Mucosa of descending colon (tissue), 3 donors: ENCODE measurements at places on chromosomes 5 and 9. TPM values are rescaled to one million over a fixed set of nuclear protein-coding genes. Genes with fewer than 3 reads are reported as not detected.

The MAP1B gene
- total RNA-seq, result 72.3 TPM

The CARD6 gene
- 3.5 TPM for total RNA-seq

The SV2C gene
- 0.54 TPM for total RNA-seq

The TAF11L10 gene
- total RNA-seq, result not detected

The C1QTNF2 gene
- total RNA-seq, result 0.89 TPM

The FIBCD1 gene
- total RNA-seq, result 7.3 TPM

The FOXD4L6 gene
- total RNA-seq, result not detected

The RNF224 gene
- total RNA-seq, result not detected

The AQP7 gene
- total RNA-seq, result 17.2 TPM

The ARL14EPL gene
- not detected for total RNA-seq

The NR5A1 gene
- not detected for total RNA-seq

The IFNK gene
- not detected for total RNA-seq

The NUTM2F gene
- not detected for total RNA-seq

The TGFBI gene
- total RNA-seq, result 26.8 TPM

The GRXCR2 gene
- total RNA-seq, result not detected

The TMEFF1 gene
- 0.98 TPM for total RNA-seq

The HAVCR1 gene
- total RNA-seq, result 24.1 TPM

The ZFP2 gene
- total RNA-seq, result 0.93 TPM

The IL3 gene
- total RNA-seq, result not detected

- no peak for DNase-seq
Observed at GRCh38 chr5:117594166-117594565, 1019.5 kb upstream of the SEMA6A start.

- no peak for DNase-seq
Observed at GRCh38 chr5:9316733-9317132, 229.1 kb downstream of the SEMA5A start.

DNA sequence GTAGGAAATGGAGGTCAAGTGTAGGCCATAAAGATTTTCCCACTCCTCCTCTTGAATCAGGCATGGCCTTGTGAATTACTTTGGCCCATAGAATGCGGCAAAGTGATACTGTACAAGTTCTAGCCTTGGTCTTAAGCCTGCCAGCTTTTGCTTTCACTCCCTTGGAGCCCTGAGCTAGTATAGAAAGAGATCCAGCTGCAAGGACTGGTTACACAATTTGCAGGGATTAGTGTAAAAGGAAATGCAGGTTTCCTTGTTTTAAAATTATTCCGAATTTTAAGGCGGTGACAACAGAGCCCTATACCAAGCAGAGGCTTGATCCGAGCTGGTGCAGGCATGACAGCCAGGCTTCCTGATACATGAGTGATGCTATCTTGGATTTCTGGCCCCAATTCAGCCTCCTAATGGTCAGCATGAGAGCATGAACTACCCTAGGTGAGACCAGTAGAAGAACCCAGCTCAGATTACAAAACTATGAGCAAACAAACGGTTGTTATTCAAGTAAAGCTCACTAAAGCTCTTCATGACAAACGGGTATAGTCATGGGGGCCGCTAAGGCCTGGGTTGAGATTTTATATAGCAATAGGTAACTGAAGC lies 257.9 kb downstream of the DOCK8 start:
- DNase-seq, result no peak

- DNase-seq, result no peak
Observed at GRCh38 chr5:129617206-129617605, 130.7 kb upstream of the MINAR2 start.

GRCh38 chr9:100465761-100466160 lies 7.2 kb upstream of the TMEFF1 start:
- DNase-seq, result no peak

DNA sequence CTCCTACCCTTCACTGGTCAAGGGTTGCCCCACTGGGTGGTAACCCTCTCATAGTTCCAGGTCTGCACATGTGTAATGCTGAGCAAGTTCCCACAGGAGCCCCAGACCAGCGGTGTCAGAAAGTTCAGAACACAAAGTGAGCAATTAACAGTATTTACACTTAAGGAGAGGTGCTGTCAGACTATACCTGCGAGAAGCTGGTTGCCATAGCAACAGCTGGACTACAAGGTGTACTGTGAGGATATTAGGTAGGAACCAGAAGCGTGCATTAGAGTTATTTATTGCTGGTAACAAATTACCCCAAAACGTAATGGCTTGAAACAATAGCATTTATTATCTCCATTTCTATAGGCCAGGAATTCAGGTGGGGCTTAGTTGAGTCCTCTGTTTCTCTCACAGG lies 317.0 kb upstream of the RPS23 start:
- DNase-seq, result peak; percentile 30

GRCh38 chr5:126864042-126864688 lies 87.2 kb downstream of the LMNB1 start:
- DNase-seq, result no peak

- DNase-seq, result no peak
Observed at GRCh38 chr5:68191083-68191791, 24.3 kb upstream of the PIK3R1 start.

GRCh38 chr5:132746954-132747615 lies at the start of gene CCNI2:
TSS of gene CCNI2 (plus strand) at chr5:132747426. CDS start at chr5:132747496, 70 bp downstream.
- DNase-seq, result peak; percentile 80

GRCh38 chr9:94726495-94727191 lies at the start of gene AOPEP:
TSS of gene AOPEP (plus strand) at chr9:94726699. CDS start at chr9:94759784, 33,085 bp downstream.
- peak; percentile 100 for DNase-seq

DNA sequence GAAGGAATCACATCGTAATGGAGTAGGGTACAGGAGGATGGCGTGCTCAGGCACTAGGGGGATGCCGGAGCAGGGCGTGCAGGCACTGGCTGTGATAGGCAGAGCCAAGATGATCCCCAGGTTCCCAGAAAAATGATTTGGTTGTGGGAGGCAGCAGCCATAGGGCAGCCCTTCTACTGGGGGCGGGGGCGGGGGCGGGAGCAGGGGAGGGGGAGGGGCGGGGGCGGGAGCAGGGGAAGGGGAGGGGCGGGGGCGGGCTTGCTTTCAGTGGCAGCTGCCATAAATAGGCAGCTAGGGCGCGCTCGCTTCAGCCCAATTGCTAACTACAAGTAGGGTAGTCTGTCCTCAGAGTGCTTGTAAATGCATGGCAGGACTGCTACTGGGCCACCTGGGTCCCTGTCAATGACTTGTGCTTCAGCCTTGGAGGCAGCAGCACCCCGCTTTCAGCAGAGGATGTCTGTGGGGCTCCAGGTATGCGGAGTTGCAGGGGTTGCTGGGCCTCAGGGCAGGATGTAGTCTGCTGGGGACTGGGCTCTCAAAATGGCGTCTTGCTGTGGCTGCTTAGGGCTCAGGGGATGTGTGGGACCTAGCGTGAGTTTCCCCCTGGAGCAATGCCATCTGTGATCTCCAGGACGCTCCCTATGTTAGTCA lies 354.3 kb downstream of the RAB3C start:
- DNase-seq, result no peak

GRCh38 chr5:63351164-63351563 lies 611.1 kb downstream of the HTR1A start:
- no peak for DNase-seq

GRCh38 chr9:124102363-124102762 lies 90.8 kb downstream of the LHX2 start:
- no peak for DNase-seq

GRCh38 chr5:160976181-160976580 lies 124.2 kb upstream of the ATP10B start:
- DNase-seq, result no peak

DNA sequence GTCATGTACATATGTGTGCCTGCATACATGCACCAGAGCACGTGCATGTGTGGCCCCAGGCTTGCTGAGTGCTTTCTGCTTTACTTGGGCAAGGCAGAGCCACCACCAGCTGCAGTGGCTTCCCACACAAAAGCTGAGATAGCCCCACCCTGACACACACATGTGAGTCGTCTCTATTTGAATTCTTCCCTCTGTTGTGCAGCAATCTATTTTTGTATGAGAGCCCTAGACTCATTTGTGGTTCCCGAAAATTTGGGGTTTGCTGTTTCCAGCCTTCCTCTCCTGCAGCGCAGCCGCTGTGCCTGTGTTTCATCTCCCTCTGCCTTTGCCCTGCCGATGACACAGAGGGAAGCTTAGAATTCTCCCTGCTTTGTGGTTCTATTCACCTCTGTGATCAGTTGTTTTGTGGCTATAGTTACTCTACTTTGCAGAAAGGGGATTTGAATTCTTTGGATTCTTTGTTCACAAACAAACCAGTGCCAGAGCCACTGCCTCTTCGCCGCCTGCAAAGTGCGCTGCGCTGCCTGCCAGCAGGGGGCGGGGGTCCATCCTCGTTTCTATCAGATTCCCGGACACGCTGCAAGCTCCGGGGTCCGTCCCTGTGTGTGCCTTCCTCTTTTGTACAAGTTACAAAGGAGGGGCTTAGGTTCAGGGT lies 95.8 kb upstream of the DAP start:
- peak; percentile 54 for DNase-seq

- DNase-seq, result no peak
Observed at GRCh38 chr9:5712651-5713390, 83.9 kb downstream of the RIC1 start.

GRCh38 chr5:107674655-107675054 lies 3.9 kb upstream of the EFNA5 start:
- DNase-seq, result no peak

GRCh38 chr9:130348341-130348740 lies 82.8 kb downstream of the HMCN2 start:
- no peak for DNase-seq

DNA sequence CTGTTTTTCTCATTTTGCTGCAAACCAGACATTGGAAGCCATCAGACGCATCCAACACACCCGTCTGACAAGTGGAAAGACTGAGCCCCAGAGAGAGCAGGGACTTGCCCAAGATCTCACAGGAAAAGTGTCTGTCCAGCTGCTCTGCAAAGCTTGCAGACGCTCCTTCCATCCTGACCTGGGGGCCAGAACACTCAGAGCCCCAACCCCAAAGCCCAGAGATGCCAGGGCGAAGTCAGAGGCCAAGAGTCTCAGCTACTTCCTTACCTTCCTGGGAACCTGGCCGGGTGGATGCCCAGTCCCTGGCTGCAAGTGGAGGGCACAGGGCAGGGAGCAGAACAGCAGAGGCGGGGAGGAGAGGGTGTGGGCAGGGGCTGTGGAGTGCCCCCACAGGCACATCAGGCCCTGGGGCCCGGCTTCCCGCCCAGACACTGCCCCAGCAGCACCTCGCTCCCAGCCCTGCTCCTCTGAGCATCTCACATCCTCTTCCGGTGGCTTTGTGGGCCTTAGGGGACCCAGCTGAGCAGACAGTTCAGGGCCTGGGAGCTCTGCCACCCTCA lies 9.7 kb upstream of the RALGDS start:
- peak; percentile 50 for DNase-seq

- peak; percentile 83 for DNase-seq
Observed at GRCh38 chr9:136901516-136902258, 15.4 kb downstream of the TRAF2 start.

GRCh38 chr9:69877852-69878514 lies 57.4 kb downstream of the CFAP95 start:
- no peak for DNase-seq

- DNase-seq, result peak; percentile 36
Observed at GRCh38 chr9:135254176-135255032, 166.9 kb downstream of the OLFM1 start.

GRCh38 chr5:38509185-38509584 lies 47.3 kb downstream of the LIFR start:
- no peak for DNase-seq

GRCh38 chr9:110135846-110136245 lies 72.1 kb downstream of the C9orf152 start:
- DNase-seq, result no peak

GRCh38 chr5:10393491-10393890 lies 40.0 kb downstream of the MARCHF6 start:
- DNase-seq, result no peak

GRCh38 chr9:115730845-115731244 lies 422.7 kb upstream of the PAPPA start:
- DNase-seq, result no peak

DNA sequence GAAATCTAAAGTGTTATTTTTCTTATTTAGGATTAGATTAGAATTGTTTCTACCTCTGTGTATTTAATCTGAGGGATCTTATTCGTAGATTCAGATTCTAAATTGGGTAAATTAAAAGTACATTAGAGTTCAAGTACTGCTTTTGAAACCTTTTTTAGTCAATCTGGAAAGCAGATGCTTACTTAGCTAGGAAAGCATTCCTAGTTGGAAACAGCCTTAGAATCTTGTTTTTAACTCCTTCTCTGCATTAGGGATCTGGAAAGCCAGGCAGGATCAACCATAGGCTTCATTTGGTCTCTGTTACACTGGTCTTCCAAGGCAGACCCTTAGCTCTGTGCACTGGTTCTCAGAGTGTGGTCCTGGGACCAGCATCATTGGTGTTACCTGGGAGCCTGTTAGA lies 247.4 kb downstream of the NR3C1 start:
- DNase-seq, result no peak

- no peak for DNase-seq
Observed at GRCh38 chr5:151084363-151084762, 3.5 kb upstream of the TNIP1 start.

DNA sequence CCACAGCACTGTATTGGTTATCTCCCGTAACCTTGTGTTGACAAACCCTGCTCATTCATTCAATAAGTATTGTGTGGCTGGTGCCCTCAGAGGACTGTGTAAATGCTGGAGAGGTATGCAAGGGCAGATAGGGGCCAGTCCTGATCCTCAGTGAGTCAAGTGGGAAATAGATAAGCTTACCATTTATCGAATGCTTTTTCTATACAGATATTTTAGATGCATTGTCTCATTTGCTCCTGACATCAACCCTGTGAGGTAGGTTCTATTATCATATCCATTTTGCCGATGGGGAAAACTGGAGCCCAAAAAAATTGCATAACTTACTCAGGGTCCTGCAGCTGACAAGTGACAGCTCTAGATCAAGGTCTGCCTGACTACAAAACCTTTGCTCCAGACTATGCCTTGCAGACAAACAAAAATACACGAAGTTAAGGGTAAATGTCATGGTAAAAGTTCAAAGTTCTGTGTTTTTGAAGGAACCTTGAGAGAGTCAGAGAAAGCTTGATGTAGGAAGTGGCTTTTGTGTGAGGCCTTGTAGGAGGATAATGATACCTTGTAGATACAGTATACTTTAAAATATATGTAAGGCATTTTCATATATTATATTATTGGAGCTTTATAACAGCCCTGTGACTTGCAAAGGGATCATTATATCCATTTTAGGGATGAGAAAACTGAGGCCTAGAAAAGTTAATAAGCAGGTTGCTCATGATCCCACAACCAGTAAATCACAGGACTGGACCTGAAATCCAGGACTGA lies 22.7 kb downstream of the CYFIP2 start:
- no peak for DNase-seq

DNA sequence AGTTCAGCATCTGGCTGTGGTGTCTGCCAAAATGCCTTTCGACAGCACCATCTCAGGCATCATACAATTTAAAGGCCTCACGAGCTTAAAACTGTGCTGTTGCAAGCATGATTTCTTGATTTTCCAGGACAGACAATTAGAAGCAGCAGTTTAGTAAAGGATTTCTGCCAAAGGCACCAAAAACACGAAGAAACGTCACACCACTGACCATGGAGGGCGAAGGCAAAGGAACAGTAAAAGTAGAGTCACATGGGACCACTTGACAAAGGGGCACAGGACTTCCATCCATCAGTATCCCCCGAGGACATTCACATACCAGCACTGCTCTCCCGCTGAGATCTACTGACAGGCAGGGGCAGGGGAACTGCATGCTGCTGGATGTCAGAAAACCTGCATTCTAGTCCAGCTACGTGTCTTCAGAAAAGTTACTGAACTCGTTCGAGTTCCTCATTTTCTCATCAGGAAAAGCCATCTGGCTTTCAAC lies 70.4 kb upstream of the FBXW11 start:
- no peak for DNase-seq
